ENCODE measurements at places on chromosomes 16 and 17. TPM values are rescaled to one million over a fixed set of nuclear protein-coding genes. Genes with fewer than 3 reads are reported as not detected.

The FAM117A gene
- total RNA-seq: 3.3 TPM

The SLC12A3 gene
- total RNA-seq: not detected

DNA sequence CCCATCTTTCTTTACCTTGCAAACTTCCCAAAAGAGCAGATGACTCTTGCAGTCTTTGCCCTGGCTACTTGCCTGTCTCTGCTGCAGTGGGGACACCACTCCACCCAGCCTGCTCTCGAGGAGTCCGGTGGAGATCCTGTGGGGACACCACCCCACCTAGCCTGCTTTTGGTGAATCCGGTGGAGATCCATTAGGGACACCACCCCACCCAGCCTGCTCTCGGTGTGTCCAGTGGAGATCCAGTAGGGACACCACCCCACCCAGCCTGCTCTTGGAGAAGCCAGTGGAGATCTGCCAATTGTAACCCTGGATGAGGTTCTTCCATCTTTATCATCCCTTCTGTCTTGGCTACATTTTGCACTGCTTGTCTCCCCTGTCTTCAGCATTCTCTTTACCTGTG, 54.2 kb downstream of the C16orf78 start:
- DNase-seq: no peak

- no peak for DNase-seq
Observed at GRCh38 chr17:49571764-49572163, 3.9 kb upstream of the NXPH3 start.

DNA sequence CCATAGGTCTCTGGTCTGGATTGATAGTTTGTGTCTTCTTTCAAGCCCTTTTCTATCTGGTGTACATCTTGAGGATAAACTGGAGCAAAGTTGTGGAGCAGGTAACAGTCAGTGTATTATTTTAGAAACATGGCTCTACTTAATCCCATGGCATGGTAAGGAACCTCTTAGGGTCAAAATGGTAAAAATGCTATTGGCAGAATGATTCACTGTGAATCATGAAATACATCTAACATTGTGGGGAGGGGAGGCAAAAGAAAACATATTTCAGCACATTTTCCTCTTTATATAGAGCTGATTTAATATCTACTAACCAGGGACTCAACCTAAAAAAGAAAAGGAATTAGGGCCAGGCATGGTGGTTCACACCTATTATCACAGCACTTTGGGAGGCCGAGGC, 17.9 kb upstream of the ALDH3A2 start:
- DNase-seq: peak; percentile 14

GRCh38 chr17:29331075-29331707, 37.2 kb upstream of the NUFIP2 start:
- DNase-seq: no peak

DNA sequence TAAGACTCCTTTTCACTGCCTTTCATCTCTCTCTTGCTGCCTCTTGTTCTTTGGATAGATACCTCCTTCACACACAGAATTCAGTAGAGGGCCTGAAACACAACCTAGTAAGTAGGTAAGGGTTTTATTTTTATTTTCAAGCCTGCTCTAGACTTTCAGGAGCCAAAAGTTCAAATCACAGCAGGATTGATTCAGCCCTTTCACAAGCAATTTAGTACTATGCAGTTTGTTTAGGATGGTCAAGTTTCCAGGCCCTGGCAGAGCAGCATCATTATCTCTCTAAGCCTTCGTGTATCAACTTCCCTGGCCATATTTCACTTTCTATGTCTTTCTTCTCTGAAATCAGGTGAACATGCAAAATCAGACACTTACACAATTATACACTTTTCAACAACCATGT, 148.8 kb upstream of the CORO6 start:
- DNase-seq: no peak
